Fibroblast of skin of right quadriceps (primary cell): ENCODE measurements at places on chromosomes 16 and 17.

DNA sequence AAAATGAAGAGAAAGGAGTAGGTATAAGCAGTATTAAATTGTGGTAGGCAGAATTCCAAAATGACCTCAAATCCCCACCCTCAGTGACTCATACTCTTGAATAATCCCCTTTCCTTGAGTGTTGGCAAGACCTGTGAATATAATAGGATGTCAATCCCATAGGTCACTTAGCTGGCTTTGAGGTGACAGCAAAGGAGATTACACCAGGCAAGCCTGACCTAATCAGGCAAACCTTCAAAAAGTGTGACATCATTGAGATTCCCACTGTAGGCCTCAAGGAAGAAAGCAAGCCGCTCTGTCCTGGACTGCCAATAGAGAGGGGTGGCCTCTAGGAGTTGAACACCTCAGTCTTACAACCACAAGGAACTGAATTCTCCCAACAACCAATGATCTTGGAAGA, 535.2 kb downstream of the RBFOX1 start:
- no peak for DNase-seq

- DNase-seq, result no peak
These were observed 4.5 kb upstream of the UNC13D start for GRCh38 chr17:75848523-75849278.

DNA sequence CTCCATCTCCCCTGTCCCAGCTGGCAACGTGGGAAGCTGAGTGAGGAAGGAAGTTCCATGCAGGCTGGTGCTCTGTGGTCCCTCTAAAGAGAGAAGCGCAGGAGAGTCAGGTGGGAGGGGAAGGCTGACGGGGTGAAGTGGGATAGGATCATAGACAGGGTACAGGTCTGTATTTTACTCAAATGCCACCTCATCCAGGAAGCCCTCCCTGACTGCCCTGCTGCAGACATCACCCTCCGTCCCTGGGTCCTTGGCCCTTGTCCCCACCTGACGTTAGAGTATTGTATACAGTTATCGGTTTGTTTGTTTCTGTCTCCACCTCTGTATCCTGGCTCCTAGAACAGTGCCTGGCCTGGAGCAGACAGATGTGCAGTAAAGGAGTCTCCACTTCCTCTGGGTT, 11.7 kb downstream of the CANT1 start:
- no peak for DNase-seq

DNA sequence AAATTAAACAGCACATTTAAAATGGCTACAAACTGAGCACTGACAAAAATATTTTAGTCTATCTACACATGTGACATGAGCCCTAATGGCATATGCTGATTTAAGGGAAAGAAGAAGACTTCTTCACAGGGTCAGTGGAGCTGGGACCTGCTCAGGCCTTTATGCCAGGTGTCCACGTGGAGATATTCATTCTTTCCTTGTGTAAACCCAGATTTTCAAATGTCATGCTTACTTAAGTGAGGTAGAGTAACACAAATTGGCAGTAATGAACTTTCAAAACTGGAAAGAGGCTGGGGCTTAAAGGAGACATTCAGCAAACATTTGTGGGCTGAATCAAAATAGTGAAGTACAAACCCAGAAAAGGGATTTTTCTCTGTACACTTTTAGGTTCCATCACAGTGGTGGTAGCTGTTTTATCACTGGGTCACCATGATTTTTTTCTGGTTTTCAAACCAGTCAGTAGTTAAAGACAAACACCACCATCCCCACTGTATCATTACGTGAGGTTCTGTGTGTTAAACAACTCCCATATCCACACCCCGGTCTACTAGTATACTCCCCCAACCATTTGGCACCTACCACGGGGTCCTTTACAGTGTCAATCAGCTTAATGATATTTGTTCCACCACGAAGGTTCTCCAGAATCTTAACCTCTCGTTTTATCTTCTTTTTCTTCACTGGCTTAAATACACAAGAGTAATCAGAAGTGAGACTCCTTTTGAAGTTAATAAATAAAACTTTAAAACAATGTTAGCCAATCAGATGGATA, 11.5 kb downstream of the CSNK2A2 start:
- no peak for DNase-seq

DNA sequence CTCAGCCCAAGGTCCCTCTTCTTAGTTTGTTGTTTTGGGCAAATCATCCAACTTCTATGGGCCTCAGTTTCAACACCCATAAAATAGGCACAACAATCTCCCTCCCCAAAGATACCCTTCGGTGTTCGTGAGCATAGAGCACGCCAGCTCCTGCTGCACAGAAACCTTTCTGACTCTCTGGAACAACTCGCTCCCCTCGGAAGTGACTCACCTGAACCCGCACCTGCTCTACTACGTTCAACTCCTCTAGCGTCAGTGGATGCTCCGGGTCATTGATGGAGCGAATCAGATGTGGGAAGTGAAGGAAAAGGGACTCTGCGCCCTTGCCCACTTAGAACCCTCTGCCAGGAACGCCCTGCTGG, 445 bp downstream of the CIAO2B start:
- no peak for DNase-seq

GRCh38 chr16:65782611-65783600, 583.6 kb upstream of the CDH5 start:
- DNase-seq, result peak; percentile 87

DNA sequence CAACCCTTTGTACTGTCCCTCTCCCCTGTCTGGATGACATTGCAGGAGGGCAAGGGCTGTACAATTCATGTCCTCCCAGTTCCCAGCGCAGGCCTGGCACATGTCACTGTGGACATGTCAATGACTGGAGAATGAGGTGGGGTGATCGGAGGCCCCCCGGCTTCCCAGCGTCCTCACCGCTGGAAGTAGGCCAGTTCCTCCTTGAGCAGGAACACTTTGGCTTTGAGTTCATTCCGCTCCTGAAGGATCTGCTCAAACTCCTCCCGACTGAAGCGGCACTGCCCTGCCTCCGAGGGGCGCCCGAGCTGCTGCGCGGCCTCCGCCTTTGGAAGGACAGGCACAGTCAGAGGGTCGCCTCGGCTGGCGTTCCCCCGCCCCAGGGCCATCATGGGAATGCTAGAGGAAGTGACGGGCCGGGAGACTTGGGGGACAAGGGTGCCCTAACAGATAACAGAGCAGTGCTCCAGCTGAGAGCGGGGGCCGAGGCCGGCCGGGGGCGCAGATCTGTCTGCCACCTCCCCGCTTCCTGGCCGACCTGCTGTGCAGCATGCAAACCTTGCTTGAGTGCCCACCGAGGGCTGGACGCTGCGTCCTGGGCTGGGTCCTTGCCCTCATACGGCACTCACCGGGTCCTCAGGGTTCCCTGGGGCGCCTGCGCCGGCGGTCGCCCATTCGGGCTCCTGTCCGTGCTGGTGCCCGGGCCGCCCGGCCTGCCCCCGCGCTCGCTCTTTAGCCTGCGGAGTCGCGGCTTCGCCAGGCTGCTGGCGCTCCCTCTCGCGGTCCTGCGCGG, 1.3 kb downstream of the RILP start:
- DNase-seq, result no peak

DNA sequence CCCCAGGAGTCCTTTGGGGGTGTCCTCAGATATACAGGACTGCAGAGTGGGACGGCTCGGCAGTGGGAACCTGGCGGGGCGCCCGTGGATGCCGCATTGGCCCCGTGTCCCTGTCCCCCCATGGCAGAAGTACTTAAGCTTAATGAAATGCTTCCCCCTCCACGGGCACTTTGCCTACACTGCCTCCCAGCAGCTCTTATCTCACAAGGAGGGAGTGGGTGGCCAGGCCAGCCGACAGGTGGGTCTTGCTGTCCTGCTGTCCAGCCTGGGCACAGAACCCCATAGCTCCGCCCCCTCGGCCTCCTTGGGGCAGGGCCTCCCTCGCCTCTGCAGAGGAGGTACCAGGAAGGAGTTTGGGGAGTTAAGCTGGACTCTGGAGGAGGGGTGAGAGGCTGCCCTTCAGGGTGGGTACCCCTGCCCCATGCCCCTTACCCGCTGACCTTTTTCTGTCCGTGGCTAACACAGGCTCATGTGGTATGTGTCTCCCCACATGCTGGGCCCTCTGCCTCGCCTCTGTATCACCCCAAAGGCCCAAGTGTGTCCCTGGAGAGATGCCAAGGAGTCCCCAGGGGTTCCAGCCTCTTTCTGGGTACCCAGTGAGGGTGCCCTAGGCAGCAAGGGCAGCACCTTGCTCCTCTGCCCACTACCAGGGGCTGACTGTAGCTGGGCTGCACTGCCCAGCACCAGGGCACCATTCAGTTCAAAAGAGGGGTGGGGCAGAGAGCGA, 8.7 kb downstream of the THRA start:
- DNase-seq, result no peak

GRCh38 chr16:48560692-48561091, 49.3 kb downstream of the N4BP1 start:
- DNase-seq, result no peak

DNA sequence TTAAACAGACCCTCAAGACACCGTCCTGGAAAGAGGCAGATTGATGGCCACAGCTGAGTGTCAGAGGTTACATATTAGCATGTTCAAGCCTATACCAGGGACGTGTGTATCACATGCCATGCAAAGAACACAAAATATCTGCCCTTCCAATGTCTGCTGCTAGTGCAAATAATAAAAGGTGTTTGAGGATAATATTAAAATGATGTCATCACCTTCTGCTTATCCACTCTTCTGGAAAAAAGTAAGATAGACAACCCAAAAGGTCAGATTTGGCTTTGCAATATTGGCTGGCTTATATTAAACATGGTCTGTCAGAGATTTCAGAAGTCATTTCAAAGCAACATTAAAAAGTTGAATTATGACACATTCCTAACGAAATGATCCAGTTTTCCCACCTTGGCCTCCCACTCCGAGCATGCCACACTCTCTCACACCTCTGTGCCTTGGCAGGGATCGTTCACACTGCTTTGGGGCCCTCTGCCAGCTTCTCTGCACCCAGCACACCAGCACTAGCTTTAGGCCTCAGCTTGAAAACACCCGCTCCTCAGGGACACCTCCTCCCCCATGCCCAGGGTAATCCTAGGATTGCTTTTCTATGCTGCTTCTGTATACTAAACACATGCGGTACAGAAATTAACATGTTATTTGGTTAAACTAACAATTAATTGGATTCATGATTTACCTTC, 248.2 kb downstream of the NTN1 start:
- no peak for DNase-seq

DNA sequence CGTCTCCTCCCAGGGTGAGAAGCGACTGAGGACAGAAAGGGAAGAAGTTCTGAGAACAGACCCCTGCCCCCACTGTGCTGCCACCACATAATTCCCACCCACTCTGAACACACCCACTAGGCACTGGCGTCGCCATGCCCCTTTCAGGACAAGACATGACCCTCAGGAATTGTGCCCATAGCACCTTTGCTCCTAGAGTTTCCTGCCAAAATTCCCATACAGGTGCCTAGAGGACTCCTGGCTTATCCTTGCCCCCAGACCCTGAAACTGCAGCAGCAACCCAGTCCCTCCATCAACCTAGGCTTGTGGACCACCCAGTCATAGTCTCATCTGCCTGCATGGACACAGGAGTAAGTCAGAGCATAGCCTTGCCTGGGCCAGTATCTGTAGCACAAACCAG, 157.7 kb upstream of the ZNF267 start:
- DNase-seq, result no peak

GRCh38 chr16:72664056-72664508, 383.8 kb downstream of the ZFHX3 start:
- no peak for DNase-seq

- peak; percentile 57 for DNase-seq
These were observed 4.4 kb upstream of the HOXB5 start for GRCh38 chr17:48597778-48598631.

DNA sequence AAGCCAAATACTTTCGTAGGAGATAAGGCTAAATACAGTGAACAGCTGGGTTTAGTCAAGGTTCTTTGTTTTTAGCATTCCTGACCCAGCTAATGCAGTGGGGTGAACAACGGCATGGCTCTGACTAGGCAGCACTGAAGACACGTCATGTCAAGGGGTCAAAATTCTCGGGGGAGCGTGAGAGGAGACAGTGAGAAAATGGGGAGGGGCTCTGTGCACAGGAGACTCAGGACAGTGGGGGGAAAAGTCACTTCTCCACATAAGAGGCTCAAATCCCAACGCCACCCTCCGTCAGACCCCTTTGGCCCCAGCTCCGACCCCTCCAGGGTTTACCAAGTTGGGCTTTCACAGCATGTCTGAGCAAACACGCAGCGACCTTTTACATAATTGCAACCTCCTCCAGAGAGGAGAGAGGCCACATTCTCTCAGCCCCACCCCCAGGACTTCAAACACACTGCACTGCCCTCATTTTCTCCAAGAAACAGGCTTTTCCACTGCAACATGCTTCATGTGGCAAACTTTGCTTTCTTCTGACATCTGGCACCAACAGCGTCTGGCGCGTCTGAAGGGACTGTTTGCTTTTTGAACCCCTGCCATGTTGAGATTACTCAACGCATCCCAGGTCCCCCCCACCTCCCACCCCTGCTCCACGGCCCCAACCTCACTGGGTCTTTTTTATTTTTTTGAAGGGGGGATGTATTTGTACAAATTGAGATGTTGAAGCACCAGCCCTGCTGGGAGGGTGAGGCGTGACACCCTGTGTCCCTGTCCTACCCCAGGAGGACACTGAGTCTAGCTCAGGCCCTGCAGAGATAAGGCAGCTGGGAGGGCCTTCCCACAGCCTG, 30.0 kb downstream of the AXIN2 start:
- DNase-seq, result peak; percentile 71

GRCh38 chr16:11205754-11206581, 50.0 kb downstream of the SOCS1 start:
- DNase-seq, result peak; percentile 29

- DNase-seq, result no peak
These were observed 20.8 kb downstream of the ABCC1 start for GRCh38 chr16:15970202-15970601.

GRCh38 chr16:3538222-3538621, 37.4 kb downstream of the CLUAP1 start:
- DNase-seq, result no peak

DNA sequence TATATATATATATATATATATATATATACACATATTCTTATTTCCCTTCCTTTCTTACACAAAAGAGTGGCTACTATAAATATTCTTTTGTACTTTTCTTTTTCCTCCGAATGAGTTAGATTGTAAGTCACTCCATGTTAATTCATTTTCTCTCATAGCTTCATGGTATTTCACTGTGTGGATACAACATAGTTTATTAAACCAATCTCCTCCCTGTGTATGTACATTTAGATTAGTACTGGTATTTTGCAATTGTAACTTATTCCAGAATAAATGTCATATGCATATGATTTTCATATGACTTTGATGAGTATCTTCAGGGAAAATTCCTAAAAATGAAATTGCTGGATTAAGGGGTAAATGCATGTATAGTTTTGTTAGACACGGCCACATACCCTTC, 20.0 kb upstream of the FA2H start:
- no peak for DNase-seq

- DNase-seq, result no peak
These were observed 19.5 kb downstream of the CNGB1 start for GRCh38 chr16:57951204-57951960.

GRCh38 chr17:61756561-61756960, 106.8 kb downstream of the BRIP1 start:
- no peak for DNase-seq
